ENCODE measurements at places on chromosomes 1 and 21.

DNA sequence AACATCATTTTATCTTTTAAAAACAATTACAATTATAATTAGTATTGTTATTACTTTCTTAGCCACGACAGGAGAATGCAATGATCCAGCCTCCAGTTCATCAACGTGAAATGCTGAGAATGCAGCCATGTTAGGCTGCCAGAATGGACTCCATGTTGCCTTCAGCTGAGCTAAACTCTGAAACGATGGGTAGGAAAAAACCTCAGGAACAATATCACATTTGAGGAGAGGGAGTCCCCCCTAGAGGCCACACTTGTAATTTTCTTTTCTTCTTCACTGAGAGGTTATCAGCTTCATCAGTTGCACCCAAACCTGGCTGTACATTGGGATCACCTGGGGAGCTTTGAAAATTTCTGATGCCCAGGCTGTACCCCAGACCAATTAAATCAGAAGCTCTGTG, 34.6 kb upstream of the DNAH14 start:
- no peak for DNase-seq

DNA sequence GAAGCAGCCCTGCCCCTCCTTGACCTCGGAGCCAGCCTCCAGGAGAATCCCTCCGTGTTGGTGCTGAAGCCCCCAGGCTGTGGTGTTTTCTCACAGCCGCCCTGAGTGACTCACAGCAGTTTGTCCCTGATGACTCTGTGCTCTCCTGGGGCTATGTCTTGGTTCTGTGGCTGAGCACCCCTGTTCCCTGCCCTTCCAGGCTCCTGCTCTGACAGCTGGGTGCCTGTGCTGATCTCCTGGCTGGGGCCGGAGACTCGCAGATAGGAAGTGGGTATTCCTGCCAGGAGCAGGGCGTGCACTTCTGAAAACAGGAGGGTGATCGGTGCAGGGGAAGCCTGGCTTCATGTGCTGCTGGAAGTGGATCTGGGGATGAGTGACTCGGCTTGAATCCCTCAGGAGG, 34.5 kb downstream of the POFUT2 start:
- no peak for DNase-seq

- DNase-seq: no peak
Measured at GRCh38 chr1:19057182-19057779, 100.8 kb upstream of the IFFO2 start.

- DNase-seq: no peak
Measured at GRCh38 chr21:20667931-20668330, 330.3 kb upstream of the NCAM2 start.

DNA sequence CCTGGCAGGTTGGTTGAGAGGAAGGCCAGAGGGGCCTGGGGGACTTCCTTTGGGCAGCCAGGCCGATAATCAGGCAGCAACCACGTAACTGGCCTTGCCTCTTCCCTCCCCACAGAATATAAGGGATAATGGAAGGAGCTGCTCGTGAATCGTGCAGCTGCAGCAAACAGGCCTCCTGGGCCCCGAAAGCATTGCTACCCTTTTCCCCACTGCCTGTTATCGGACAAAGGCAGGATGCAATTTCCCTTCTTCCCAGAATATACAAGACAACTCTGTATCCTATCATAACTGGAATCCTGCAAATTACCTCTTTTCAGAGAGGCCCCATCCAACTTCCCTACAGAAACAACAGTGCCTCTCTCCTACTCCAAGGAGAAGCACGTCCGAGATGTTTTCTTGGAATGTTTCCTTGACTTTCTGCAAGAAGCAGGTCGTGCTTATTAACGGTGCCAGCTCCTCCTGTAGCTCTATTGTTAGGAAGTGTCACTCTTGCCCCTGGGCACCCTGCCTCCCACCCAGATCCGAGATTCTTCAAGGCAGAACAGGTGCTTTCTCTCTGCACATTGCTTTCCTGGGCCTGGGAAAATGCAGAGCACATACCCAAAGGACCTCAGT, 106.0 kb upstream of the TIAM1 start:
- DNase-seq: no peak

All from BJ (cell line).